Aortic smooth muscle cell (primary cell): ENCODE measurements at places on chromosomes 7 and 10. TPM values are rescaled to one million over a fixed set of nuclear protein-coding genes. Genes with fewer than 3 reads are reported as not detected.

GDI2 gene
- 465 and 503 TPM in 2 replicates for total RNA-seq

PTN gene
- 20.6 and 43.0 TPM in 2 replicates for total RNA-seq

SEPTIN14 gene
- not detected in 2 replicates for total RNA-seq

IDI2 gene
- not detected in 2 replicates for total RNA-seq

IQCE gene
- 11.1 and 11.8 TPM in 2 replicates for total RNA-seq

CALY gene
- not detected in 2 replicates for total RNA-seq

PRLHR gene
- not detected in 2 replicates for total RNA-seq

HPSE2 gene
- total RNA-seq, result not detected in 2 replicates

C7orf33 gene
- not detected in 2 replicates for total RNA-seq

TMEM184A gene
- total RNA-seq, result not detected in 2 replicates

ATRNL1 gene
- total RNA-seq, result 4.9 and 5.0 TPM in 2 replicates

ADD3 gene
- 711 and 791 TPM in 2 replicates for total RNA-seq

SPDYE9 gene
- total RNA-seq, result not detected in 2 replicates

PLEKHS1 gene
- total RNA-seq, result not detected in 2 replicates

AFAP1L2 gene
- 0.06 and 0.13 TPM in 2 replicates for total RNA-seq

FOXI2 gene
- total RNA-seq, result not detected in 2 replicates
